Thoracic aorta (tissue), 2 donors: ENCODE measurements at places on chromosomes 1 and 21. TPM values are rescaled to one million over a fixed set of nuclear protein-coding genes. Genes with fewer than 3 reads are reported as not detected.

The PRAMEF27 gene
- not detected for total RNA-seq

The NLRP3 gene
- 8.9 TPM for total RNA-seq

The PYHIN1 gene
- 6.5 TPM for total RNA-seq

The LPAR3 gene
- 2.7 TPM for total RNA-seq

DNA sequence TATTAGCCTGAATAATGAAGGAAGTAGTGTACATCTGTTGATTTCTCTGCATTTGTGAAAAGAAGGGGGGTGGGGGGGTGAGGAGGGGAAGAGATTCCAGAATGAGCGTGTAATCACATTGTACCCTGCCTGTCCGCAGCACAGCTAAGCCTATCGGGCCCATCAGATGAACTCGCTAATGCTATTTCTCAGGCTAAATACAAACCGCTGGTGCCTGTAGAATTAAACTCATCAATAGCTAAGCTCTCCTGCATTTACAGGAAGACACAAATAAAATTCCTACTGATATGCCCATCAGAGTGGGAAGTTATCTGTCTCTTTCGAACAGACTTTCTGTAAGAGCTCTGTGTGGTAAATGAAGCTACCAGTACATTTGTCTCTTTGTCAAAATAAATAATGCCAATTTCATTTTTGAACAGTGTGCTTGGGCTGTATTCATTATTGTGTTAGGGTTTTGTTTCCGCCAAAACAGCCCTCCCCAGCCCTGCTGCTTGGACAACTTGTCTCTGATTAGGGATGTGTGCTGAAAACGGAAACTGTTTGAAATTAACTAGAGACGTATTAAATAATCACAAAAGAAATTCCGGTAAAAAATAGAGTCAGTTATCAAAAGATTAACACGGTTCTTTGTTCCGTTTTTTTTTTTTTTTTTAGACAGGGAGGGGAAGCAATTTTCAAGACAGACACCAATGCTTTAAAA, 305.4 kb downstream of the TTLL7 start:
- DNase-seq, result no peak

The EVA1B gene
- total RNA-seq, result 189 TPM
